ENCODE measurements at places on chromosomes 16 and 17.

DNA sequence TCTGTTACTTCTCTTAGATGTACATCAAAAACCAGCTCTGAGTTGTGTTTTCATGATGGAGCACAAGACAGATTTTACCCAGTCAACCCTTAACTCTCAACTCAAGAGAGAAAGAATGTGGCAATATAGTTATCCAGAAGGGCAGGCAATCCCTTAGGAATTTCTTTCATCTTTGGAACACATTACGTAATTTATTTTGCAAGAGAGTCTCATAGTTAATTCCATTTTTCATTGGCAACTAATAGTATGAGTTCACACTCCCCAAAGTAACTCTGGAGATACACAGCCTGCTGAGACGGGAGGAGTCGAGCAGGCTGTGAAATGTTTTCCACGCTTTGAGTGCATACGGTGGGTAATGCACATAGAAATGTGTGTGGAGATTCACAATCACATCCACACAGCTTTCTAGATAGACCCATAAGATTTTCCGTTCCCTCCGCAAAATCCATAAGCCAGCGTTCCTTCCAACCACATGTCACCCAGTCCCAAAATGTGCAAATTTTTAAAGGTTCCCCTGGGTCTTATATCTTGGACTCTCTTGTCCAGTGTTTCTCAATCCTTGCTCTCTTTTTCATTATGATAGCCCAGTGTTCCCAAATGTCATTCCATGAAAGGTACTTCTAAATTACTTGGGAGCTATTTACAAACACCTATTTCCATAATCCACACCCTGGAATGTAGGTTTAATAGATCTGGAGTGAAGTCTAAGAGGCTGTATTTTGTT is 8.4 kb upstream of the CDRT4 start:
- DNase-seq: peak; percentile 57

- DNase-seq: no peak
Measured at GRCh38 chr17:73663614-73664013, 19.4 kb upstream of the SDK2 start.

- no peak for DNase-seq
Measured at GRCh38 chr16:77190190-77190477, 856 bp upstream of the MON1B start.

DNA sequence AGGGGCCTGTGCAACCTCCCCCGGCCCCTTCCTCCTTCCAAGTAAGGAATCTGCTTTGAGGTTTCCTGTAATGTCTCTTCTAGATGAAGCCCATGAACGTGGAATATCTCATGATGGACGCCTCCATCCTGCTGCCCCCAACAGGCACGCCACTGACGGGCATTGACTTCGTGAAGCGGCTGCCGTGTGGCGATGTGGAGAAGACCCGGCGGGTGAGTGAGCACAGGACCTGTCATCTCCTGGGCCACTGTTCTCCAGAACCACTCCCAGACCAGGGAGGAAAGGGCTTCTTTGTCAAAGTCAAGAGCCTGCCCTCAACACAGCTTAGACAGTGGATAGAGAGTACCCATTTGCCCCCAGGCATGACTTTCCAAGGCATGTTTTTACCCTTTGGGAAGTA is 107.1 kb downstream of the CLEC16A start:
- DNase-seq: no peak

DNA sequence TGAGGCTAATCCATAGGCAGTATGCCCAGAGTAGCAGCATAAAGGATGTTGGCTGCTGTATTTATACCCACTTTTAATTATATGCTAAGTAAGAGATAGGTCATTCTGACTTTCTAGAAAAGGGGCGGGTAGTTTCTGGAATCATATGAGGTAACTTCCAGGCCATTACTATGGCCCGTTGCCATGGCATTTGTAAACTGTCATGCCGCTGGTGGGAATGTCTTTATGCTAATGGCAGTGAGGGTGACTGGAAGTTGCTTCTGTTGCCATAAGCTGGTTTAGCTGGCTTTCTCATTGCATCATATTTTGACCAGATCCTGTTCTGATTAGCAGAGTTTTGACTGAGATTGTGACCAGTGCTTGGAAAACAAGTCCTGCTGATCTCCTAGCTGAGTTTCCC is 929.6 kb upstream of the CDH8 start:
- DNase-seq: no peak

All from EH (cell line).